ENCODE measurements at places on chromosomes 5 and 9. TPM values are rescaled to one million over a fixed set of nuclear protein-coding genes. Genes with fewer than 3 reads are reported as not detected.

- DNase-seq = no peak
These were observed 17.4 kb downstream of the ELOVL7 start for GRCh38 chr5:60826653-60827052.

DNA sequence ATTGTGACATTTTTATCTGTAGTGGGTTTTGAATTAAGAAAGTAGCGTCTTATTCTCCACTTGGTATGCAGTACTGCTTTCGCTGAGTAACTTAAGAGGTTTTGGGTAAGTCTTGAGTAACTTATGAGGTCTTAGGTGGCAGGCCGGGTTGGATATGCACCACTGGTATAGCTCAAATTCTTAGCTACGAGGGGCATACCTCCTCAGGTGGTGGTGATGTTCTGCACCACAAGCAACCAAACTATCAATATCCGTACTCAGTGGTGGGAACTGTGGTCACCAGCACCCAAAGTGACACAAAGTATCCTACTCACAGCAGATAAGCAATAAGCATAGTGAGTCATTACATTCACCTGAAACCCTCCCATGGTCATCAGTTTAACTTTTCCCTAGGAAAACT is 13.7 kb downstream of the SMC2 start:
- DNase-seq = no peak

GRCh38 chr5:89374144-89374784 is 491.3 kb upstream of the MEF2C start:
- no peak for DNase-seq

DNA sequence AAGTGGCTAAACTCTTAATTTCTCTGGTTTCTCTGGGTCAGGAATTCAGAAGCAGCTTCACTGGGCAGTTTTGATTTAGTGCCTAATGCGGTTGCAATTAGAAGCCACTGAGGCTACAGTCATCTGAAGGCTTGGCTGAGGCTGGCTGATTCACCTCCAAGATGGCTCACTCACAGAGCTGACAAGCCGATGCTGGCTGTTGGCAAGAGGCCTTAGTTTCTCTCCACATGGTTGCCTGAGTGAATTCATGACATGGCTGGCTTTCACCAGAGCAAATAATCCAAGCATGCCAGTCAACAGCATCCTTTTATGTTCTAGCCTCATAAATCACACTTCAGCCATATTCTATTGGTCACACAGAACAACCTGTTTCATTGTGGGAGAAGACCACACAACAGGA is 2.8 kb upstream of the CDK7 start:
- no peak for DNase-seq

Gene PCDHGB1
- 0.45 TPM for polyA plus RNA-seq

- DNase-seq = no peak
These were observed 26.6 kb downstream of the SKP2 start for GRCh38 chr5:36178524-36178890.

- no peak for DNase-seq
These were observed 103.0 kb downstream of the PCSK5 start for GRCh38 chr9:75993434-75993833.

Gene FAM151B
- 5.2 TPM for polyA plus RNA-seq

Gene TLR4
- polyA plus RNA-seq = 6.2 TPM

DNA sequence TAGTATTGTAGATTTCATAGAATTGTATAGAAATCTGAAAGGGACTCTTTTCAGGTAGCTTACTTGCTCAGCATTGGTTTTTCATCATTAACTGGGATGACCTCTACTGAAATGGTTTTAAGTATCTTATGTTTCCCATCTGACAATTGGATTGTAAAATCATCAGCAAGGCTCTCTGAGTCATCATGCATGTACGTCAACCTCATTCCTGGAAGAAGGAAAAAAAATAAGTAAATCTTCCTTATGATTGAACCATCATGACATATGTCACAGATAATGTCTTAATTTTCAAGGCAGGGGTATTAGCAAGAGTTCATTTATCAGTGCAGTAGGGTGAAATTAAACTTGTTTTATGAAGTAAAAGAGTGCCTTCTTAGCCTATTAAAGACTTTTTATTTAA is 74.9 kb upstream of the CER1 start:
- no peak for DNase-seq

Gene GDA
- polyA plus RNA-seq = 0.30 TPM

DNA sequence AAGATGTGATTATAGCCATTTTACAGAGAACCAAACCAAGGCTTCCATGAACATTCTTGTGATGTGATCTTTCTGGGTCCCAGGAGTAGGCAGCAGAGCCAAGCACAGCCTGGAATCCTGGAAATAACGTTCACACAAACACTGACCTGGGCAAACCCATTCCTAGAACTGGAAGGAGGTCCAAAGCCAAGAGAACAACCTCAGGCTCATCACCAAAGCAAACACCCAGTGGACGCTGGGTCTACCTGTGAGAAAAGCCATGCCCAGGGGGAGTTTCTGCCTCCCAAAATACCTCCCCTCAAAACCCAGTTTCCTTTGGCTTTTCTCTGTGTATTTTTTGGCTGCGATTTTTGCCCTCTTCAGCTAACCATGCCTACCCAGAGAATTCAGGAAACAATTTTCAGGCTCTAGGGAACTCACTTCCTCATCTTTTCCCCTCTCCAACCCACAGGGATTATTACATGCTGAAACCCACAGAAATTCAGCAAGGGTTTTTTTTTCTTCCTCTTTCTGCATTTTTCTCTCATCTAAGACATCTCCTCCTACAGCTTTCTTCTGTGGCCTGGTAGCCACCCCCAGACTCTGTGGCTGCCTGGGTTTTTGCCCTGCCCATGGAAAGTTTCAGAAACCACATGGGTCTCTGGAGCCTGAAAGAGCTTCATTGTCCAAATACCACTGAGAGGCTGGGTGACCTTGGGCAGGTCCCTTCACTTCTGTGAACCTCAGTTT is 75.0 kb downstream of the TNC start:
- DNase-seq = no peak

GRCh38 chr5:173452119-173452905 is 124.1 kb upstream of the STC2 start:
- no peak for DNase-seq

Gene PRRX2
- polyA plus RNA-seq = 2.9 TPM

DNA sequence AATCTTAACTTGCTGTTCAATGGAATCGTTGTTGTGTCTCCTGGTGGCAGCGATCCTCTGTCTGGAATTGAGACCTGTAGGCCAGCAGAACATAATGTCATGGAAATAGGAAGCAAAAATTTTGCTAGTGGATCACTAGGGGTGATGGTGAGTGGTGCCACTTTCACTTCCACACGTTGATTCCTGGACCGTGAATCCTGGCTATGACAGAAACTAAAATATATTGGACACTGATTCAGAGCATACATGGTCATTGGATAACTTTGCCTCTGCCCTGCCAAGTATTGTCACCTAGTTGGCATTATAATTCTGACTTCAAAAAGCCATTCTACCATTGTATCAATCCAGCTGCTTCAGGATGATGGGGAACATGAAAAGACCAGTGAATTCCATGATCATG is 353.2 kb downstream of the IRX1 start:
- DNase-seq = no peak

Gene C9orf153
- 0.22 TPM for polyA plus RNA-seq

GRCh38 chr5:43335681-43336080 is 22.5 kb upstream of the HMGCS1 start:
- no peak for DNase-seq

DNA sequence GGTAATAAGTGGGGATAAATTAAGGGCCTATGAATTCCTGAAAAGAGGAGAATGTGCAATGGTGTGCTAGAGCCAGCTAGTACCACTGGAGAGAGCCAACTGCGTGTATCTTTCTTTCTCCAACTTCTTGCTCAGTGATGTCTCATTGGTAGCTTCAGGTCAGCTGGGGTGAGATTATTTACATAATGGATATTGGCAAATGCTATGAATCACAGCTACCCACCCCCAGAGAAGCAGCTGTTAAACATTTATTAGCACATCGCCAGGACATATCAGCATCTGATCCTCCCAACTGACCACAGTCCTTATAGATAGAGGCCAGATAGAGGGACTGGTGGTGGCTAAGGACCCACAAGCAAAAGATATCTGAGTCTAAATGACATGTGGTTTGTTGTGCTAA is 421.3 kb downstream of the ACTL7B start:
- DNase-seq = no peak

DNA sequence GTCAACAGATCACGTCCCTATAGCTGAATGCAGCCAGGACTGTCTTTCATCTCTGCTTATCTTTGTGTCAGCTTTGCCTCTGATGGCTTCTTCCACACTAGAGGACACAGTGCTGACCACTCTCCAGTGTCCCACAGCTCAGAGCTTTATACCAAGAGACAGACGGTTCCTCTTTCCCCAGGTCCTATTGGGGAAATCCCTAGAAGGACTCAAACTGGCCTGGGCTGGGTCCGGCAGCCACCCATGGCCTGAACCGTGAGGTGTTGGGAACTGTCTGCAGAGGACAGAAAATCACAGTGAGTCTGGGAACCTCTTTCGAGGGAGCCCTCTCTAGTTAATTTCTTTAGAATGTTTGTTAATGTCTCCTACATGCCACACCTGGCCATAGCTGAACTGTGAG is 68.3 kb upstream of the SHB start:
- no peak for DNase-seq

DNA sequence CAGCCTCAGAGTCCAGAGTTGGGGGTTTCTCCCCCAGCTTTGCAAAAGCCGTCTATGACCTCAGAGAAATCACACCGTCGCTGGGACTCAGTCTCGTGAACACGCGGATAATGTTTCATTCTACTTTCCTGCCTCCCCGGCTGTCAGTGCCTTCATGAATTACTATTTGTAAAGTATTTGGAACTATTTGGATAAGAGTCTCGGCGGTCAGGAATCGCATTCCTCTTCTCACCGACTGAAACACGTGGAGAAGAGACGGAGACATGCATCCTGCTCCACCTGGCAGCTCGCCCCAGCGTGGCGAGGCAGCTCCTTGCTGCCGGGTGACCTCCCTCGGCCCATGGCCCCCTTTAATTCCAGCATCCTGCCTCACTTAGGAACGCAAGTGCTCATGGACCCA is 23.9 kb downstream of the IRX2 start:
- no peak for DNase-seq

Gene ERP44
- 17.1 TPM for polyA plus RNA-seq
